ENCODE measurements at places on chromosomes 1 and 21. TPM values are rescaled to one million over a fixed set of nuclear protein-coding genes. Genes with fewer than 3 reads are reported as not detected.

The OLIG2 gene
- total RNA-seq, result not detected

The C1orf226 gene
- 0.73 TPM for total RNA-seq

The CFHR4 gene
- not detected for total RNA-seq

The TSHB gene
- total RNA-seq, result not detected

The LINGO4 gene
- not detected for total RNA-seq

The IL19 gene
- total RNA-seq, result not detected

The C8B gene
- total RNA-seq, result not detected

The KCNA2 gene
- total RNA-seq, result 0.04 TPM

The TMEM240 gene
- total RNA-seq, result 0.44 TPM

The APCS gene
- total RNA-seq, result not detected

The NGF gene
- 4.2 TPM for total RNA-seq
